ENCODE measurements at places on chromosomes 13 and 19. TPM values are rescaled to one million over a fixed set of nuclear protein-coding genes. Genes with fewer than 3 reads are reported as not detected.

The ZNF491 gene
- not detected for total RNA-seq

The CPB2 gene
- total RNA-seq = not detected

The FCER2 gene
- not detected for total RNA-seq

The JSRP1 gene
- total RNA-seq = 0.75 TPM

The FIZ1 gene
- 24.5 TPM for total RNA-seq

The KLK12 gene
- not detected for total RNA-seq

The ZNF358 gene
- 18.7 TPM for total RNA-seq

The ZFP14 gene
- total RNA-seq = 2.2 TPM

The CEACAM8 gene
- total RNA-seq = not detected

The ZNF699 gene
- 0.85 TPM for total RNA-seq

The ZNF835 gene
- total RNA-seq = not detected

The SYCN gene
- not detected for total RNA-seq

The TYROBP gene
- not detected for total RNA-seq

The C19orf85 gene
- total RNA-seq = not detected

The CGB8 gene
- total RNA-seq = 2.5 TPM

The CGB1 gene
- not detected for total RNA-seq

The GRK1 gene
- not detected for total RNA-seq

The FAM216B gene
- not detected for total RNA-seq

The PLK5 gene
- total RNA-seq = not detected

The SCN1B gene
- 20.2 TPM for total RNA-seq

The CYP4F2 gene
- 0.17 TPM for total RNA-seq

The KL gene
- 0.05 TPM for total RNA-seq

The ZNF714 gene
- 2.9 TPM for total RNA-seq

The PNMA8A gene
- 11.6 TPM for total RNA-seq

The DNASE2 gene
- total RNA-seq = 30.3 TPM

The LGALS14 gene
- total RNA-seq = not detected

The PRR19 gene
- total RNA-seq = 4.2 TPM

The ZNF682 gene
- total RNA-seq = not detected

The KLK6 gene
- total RNA-seq = 0.30 TPM

The IL4I1 gene
- total RNA-seq = 1.0 TPM

The ZNF266 gene
- 2.9 TPM for total RNA-seq

The ZNF85 gene
- 0.24 TPM for total RNA-seq

The CD37 gene
- total RNA-seq = not detected

The GTF3A gene
- total RNA-seq = 95.9 TPM

The CEACAM4 gene
- not detected for total RNA-seq

The ZNF606 gene
- 1.9 TPM for total RNA-seq

The FFAR1 gene
- 0.07 TPM for total RNA-seq

The BLOC1S3 gene
- 29.7 TPM for total RNA-seq

The SLC25A41 gene
- 0.13 TPM for total RNA-seq

The LILRB4 gene
- total RNA-seq = not detected

The B3GNT3 gene
- 4.1 TPM for total RNA-seq

The SMAD9 gene
- total RNA-seq = 0.14 TPM

The CLDND2 gene
- total RNA-seq = 3.7 TPM

The APOE gene
- 11.7 TPM for total RNA-seq

All from A549 treated with Hydrocortisone at 1 μM for 4 hours (cell line).